GM04504 (cell line): ENCODE measurements at places on chromosomes 3 and 15.

- no peak for DNase-seq
Measured at GRCh38 chr3:127015282-127016042, 32.5 kb downstream of the PLXNA1 start.

DNA sequence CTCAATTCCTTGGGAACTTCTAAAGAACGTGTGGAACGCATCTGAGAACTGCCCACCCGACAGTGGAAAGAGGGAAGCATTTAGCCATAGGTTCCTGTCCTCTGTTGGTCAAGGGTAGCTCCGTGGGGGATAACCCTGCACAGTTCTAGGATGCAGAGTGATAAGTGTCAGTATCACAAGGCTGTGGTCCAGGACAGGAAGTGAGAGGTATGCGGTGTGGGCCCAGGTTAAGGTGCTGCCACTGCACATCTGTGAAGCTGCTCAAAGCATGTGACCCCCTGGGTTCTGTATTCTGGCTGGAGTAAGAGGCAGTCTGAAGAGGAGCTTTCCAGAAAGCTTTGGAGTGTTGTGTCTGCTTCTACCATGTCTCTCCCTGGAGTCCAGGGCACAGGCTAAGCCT lies 51.7 kb upstream of the HES1 start:
- no peak for DNase-seq

DNA sequence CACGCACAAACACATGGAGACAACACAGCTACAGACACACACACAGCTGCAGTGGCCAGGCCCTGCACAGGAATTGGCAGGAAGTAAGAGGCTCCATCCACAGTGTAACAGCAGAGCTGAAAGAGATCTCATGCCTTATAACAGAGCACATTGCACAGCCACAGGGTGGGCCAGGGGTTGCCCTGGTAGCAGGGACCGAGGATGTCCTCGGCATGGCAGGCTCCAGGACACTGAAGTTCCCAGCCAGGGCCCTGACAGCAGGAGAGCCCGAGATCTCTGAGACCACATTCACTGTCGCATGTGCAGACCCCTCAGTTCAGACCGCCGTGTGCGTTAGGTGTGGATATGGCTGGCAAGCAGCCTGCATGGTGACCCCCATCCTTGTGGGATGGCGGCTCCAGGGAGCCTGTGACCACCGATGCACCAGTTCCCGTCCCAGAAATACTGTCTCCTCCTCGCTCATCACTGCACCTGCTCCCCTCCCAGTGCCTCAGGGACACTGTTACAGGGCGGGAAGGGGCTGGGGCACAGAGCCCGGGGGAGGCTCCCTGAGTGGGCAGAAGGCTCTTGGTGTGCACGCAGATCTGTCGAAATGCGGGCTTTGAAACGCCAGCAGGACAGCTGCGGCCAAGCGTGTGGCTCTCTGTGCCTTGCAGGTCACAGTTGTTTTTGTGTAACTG lies 1.5 kb upstream of the OCA2 start:
- DNase-seq, result no peak

DNA sequence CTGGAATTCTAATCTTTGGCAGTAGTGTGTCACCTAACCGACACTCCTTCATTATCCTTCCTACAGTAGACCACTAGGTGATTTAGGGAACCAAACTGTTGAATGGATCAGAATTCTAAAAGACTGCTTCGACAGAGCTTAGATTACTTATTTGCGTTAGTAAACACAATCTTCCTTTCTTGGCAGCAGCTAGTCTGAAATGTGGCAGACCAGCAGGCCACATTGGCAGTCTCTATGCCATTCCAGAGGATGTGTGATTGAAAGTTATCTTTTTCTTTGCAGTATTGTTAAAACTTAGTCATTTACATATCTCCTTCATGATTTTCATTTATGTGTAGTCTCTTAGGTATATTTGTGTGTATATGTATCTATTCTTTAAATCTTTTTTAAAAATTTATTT lies 23.6 kb downstream of the MBNL1 start:
- DNase-seq, result no peak

DNA sequence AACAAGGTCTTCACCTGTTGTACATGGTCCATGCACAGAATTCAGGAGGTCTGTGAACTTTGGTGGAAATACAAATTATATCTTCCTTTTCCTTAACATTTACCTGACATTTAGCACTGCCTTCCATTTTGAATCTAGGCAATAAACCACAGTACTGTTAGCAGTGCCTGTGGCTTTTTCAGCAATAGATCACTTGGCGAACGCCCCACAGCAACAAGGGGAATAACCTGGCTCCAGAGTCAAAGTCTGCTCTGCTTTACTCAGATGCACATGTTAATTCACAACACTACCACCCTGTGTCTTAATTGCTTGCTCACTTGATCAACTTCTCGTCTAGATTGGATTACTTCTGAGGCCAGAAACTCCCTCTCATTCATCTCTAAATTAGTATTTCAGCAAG lies 414.6 kb upstream of the PROK2 start:
- no peak for DNase-seq

GRCh38 chr3:7917443-7918151 lies 584.0 kb upstream of the LMCD1 start:
- no peak for DNase-seq

DNA sequence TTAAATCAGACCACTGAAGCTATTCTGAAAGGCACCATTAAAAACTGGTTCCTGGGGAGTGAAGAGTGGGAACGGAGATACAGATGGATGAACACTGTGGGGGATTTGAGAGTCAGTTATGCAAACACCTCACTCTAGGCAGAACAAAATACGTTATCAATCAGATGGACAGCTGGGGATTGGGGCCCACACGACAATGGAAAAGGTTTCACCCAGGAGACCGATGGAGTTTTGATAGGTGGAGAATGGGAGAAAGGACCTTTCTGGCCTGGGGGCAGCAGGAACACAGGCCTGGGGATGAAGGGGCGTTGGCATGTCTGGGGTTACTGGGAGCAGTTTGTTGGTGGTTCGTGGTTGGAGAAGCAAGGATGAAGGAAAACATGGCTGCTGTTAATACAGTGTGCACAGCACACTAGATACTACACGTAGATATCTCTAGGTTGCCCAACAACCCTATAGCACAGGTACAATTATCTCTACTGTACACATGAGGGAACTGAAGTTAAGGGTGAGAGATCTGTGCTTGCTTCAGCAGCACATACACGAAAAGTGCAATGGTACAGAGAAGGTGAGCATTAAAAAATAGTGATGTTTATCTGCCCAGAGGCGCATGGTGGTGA lies 16.5 kb downstream of the ST6GAL1 start:
- DNase-seq, result no peak

- no peak for DNase-seq
Measured at GRCh38 chr3:159635047-159635641, 353.5 kb upstream of the IL12A start.

DNA sequence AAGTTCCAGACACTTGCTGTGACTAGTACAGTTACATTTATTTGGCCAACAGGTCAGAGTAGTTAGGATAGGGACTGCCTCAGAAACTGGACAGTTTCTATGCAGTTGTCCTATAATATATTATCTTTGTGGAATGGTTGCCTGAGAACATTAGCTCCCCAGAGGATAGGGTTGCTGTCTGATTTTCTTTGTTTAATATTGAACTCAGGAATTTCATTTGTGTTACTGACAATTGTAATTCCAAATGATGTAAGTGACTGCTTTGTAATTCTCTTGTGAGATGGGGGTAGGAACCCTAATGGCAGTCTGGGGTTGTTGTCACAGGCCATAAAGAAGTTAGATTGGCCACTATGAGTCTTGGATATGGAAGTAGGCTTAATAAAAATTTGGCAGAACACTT lies 2.2 kb downstream of the NXPE3 start:
- no peak for DNase-seq

- peak; percentile 24 for DNase-seq
Measured at GRCh38 chr3:33658991-33659848, 58.8 kb downstream of the CLASP2 start.

DNA sequence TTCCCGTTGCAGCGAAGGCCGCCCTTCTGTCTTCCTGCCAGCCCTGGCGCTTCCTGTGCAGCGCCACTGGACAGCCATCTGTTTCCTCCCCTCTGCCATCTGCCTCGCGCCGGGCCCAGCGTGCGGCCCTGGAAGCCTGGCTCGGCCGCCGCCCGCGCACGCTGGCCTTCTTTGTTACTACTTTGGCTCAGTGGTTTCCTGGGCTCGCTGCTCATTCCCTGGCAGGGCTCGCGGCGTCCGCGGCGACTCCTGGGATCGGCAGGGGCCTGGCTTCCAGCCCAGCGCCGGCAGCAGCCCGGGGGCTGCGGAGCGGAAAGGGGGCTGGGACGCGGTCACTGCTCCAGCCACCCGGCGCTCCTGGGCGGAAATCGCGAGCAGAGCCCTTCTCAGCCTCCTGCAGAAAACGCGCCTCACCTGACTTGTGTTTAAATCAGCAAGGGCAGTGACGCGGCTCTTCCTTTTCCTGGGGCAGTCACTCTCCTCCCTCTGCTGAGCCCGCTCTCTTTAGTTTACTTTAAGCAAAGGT lies 10.0 kb downstream of the CMTM7 start:
- DNase-seq, result no peak

GRCh38 chr15:91954292-91954691 lies 100.8 kb downstream of the SLCO3A1 start:
- no peak for DNase-seq

GRCh38 chr3:177932750-177933660 lies 603.2 kb upstream of the KCNMB2 start:
- DNase-seq, result no peak
